ENCODE measurements at places on chromosomes 4 and X. TPM values are rescaled to one million over a fixed set of nuclear protein-coding genes. Genes with fewer than 3 reads are reported as not detected.

The SUPT20HL2 gene
- total RNA-seq, result not detected

The CD38 gene
- 0.11 TPM for total RNA-seq

DNA sequence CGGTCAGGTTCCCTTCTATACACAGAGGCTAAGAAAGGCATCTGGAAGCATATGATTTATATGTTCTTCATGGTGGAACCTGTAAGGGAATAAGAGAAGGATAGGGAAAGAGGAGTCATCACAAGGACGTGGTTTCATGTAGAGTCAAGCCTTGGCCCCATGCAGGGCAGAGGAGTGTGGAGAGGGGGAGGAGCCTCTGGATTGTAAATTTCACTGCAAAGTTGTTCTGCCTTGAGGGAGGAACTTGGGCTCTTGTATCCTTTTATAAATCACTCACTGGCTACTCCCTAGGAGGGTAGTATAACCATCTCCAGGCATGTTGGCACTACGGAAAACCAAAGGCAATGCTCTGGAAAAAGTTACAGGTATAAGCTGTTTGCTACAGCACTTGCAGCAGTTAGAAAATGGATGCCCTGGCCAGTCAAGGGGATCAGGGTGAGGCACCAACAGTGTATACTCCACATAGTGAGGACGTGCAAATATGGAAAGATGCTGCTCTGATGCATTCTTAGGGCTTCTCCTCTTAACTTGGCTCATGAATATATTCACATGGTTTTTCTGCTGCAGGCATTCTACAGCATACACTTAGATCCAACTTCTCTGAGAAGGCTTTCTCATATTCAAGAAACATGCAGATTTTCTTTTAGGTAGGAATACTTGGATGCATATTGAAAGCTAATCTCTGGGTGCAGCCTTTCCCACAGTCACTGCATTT lies 60.3 kb upstream of the ZNF81 start:
- no peak for DNase-seq

GRCh38 chr4:147299205-147299604 lies 181.7 kb upstream of the EDNRA start:
- no peak for DNase-seq

The GPAT3 gene
- total RNA-seq, result not detected

The GABRG1 gene
- total RNA-seq, result not detected

DNA sequence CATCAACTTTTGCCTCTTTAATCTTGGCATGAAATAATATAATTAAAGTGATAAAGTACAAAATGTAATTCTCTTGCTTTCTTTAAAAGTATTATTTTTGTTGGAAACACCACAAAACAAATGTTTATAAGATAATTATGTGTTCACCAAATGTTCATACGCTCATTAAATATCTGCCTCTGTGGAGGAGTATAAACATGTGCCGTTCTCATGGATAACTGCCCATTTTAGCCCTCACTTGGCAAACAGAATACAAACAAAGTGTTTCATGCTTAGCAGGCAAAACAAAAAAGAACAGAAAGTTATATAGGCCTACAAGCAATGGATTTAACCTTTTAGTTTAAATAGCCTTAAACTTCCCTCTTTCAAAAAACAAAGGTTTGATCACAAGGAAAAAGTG lies 800.5 kb upstream of the DIAPH2 start:
- DNase-seq, result no peak

DNA sequence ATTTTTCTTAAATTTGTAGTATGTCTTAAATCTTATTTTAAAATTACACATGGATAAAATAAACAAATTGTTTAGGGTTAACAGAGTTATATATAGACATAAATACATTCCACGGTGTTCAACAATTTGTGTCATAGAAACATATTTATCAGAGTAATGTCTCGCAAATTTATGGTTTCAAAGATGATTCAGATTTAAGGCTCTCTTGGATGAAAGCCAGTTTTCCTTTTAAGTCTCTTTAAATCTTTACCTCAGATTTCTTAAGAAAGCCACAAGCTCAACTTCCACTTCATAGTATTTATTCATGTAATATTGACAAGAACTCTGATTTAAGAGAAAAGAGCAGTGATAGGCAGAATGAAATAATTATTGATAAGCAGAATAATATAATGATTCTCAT lies 1254.8 kb upstream of the ADGRL3 start:
- no peak for DNase-seq

The SPARCL1 gene
- 8.6 TPM for total RNA-seq

DNA sequence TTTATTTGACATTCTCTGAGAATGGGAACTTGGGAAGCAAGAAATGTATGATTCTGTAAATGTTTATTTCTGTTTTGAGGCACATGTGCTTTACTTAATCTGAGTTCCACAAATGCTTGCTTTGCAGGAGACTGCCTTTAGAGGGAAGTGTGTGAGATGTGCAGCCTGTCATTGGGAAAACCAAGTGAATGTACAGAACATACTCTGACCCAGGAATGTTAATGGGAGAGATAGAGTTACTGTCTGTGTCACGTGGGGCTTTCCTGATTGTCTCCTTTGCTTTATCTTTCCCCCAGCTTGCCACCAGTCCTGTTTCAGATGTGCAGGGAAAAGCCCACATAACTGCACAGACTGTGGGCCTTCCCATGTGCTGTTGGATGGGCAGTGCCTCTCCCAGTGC lies 218.6 kb upstream of the ANXA3 start:
- DNase-seq, result no peak

DNA sequence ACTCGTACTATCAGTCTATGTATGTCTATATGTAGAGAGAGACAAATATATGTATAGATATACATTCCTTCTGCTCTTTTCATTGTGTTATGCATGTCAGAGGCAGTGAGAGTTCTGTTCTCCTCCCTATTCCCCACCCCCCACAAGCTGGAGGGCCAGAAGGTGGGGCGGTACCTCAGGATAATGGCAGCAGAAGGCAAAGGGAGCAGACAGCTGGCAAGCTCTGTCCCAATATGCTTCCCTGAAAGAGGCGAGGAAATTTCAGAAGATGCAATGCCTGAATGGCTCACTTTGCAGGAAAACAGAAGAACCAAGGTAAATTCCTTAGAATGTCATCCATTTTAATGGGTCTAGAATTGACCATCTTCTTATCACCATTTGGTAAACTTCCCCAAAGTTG lies 114.4 kb downstream of the NAA11 start:
- no peak for DNase-seq
